ENCODE measurements at places on chromosomes 6 and 20.

- no peak for DNase-seq
Observed at GRCh38 chr6:52644253-52644652, 26.7 kb upstream of the TMEM14A start.

DNA sequence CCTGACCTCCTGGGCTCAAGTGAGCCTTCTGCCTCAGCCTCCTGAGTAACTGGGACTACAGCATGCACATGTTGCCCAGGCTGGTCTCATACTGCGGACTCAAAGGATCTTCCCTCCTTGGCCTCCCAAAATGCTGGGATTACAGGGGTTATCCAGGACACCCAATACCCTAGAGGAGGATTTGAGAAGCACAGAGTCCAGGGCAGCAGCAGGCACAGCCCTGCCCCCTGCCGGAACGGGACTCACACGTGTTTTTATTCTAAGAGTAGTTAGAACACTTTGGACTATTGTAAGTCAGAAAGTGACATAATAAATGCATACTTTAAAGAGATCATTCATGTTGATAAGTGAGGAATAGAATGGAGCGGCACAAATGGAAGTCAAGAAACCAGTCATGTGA lies 80.2 kb downstream of the C6orf118 start:
- DNase-seq = no peak

DNA sequence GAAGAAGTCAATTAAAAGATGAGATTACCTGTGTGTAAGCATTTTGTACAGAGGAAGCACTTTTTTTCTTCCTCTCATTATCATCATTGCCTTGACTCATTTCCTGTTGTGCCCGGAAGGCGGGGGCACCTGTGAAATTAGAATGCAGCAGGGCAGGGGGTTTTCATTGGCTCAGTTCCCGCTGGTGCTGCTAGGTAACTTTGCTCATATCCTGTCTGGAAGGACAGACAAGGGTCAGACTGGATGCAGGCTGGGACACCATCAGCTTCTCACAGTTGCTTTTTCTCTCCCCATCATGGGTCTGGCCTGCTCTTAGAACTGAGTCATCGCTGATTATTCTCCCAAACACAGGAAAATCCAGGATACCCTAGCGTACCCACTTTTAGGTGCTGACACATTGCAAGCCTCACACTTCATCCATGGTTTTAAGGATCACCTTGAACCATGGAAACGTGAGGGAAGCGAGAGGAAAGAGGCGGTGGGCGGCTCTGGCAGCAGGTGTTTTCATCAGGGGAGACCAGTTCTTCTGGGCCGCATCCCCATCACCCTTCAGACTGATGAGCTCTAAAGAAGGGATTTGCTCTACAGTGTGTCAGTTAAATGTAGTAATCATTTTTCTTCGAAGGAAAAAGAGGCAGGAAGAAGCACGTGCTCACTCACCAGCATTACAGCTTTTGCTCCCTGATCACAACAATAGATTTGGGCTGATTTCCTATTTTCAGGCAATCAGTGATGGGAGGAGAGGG lies 195.7 kb upstream of the SASH1 start:
- no peak for DNase-seq

DNA sequence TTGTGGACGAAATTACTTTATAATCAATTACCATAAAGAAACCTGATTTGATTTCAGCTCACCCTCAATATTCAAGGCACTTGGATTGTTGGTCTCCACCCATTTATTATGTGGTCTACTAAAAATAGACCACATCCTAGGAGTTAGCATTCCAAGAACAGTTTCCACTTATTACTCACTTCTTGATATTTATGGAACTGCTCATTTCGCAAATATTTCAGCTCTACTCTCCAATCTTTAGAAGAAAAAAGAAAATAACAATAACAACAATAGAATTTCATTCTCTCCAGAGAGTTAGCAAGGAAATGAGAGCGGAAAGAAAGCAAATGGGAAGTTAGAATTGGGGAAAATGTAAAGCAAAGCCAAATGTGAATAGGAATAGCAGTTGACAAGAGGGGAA lies 26.2 kb upstream of the HDAC2 start:
- no peak for DNase-seq

GRCh38 chr6:70636596-70636995 lies 31.1 kb upstream of the SMAP1 start:
- DNase-seq = no peak

- no peak for DNase-seq
Observed at GRCh38 chr6:41346441-41346840, 11.0 kb downstream of the NCR2 start.

DNA sequence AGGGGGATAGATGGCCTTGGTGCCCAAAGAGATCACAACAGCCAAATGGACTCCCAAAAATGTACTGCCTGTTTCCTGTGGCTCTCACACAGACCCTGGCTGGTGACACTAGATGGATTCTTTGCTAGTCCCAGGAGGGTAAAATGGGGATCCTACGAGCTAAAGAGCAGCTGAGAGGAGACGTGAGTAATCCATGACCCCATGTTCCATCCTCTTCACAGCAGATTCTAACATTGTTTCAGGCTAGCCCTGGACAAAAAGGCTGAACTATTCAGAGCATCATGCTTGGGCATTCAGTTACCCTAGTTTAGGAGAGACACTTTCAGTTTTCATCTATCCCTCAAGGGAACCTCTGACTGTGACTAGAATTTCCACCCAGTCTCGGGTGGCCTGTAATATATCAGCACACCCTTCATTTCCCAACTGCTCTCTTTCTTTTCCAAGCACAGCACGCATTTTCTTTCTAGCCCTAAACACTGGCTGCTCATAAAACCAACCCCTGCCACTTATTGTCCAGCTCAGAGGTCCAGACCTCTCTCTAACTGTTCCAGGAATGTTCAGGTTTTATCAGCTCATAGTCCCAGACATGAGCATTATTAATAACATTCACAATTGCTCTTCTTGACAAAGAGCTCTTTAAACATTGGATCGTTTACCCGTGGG lies 48.5 kb downstream of the SLC22A1 start:
- DNase-seq = no peak

DNA sequence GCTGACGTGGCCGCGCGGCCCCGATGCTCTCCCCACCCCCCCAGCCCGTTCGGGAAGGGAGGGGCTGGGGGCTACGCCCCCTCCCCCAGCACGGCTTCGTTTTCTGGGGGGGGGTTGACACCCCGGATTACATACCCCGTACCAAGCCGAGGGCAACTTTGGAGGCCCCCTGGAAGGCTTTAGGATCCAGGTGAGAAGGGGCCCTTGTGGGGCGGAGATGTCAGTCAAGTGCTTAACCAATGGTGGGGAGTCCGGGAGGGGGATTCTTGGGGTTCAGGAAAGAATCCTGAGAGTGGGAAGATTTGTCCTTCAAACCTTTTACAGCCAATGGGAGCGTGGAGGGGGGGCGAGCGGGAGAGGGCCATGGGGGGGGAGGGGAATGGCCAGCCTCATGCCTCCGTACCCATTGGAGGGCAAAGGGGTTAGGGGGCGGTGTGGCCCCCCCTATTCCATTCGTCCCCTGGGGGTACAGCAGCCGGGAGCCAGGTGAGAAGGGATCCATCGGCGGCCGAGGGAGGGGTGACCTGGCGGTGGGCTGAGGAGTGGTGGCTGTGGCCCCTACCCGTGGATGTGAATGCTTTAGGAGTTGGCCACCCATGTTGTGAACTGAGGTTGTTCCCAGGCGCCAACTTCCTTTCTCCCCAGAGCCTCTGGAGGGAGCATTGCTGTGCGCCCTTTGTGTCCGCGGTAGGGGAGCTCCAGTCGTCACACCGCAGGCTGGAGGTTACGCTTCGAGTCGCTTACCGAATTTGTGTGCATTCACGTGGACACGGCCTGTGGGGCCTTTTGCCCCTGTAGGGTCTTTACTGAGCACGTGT lies 682 bp downstream of the BRD2 start:
- peak; percentile 89 for DNase-seq

DNA sequence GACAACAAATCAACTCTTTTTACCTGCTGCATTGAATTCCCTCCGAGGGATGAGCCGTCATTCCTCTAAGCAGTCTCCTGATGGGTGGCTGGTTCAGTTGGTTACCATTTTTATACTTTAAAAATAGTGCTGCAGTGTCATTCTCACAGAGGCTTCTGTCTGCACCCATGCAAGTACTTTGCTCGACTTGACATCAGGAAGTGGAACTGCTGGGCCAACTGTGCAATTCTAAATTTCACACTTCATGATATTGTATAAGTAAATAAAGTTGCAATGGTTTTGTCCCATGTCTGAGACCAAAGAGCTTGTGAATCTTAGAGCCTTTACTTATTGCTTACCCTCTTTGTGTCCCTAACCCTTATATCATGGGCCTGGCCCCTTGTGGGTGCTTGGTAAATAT lies 2.5 kb downstream of the BTN3A1 start:
- DNase-seq = no peak

DNA sequence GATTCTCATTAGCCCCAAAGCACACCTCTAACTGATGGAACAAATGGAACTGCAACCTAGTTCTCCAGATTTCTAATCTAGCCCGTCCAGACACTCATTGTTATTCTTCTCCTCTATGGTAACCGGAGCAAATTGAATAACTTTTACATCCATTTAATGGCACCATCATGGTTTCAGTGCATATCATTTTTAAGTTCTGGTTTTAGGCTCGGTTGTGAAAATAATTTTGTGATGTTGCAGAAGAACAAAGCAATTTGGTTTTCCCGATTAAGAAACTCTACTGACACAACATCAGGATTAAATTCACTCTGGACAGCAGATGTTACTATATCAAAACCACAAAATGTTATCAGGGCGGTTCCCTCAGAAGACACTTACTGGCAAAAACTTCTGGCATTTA lies 42.5 kb upstream of the HBS1L start:
- no peak for DNase-seq

DNA sequence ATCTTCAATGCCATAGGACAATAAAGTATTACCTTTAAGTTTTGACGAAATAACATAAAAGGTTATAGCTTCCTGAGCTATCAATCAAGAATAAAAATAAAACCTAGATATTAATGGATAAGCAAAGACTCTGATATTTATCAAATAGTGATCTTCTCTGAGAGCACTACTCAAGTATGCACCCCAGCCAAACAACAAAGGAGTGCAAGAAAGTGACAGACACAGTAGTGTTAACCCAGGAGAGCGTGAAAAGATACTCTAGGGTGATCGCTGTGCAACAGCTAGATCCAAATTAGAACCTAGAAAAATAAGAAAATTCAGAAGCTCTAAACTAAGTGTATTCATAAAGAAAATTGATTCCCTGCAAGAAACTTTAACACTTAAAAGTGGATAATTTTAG lies 83.5 kb upstream of the CDYL start:
- no peak for DNase-seq

DNA sequence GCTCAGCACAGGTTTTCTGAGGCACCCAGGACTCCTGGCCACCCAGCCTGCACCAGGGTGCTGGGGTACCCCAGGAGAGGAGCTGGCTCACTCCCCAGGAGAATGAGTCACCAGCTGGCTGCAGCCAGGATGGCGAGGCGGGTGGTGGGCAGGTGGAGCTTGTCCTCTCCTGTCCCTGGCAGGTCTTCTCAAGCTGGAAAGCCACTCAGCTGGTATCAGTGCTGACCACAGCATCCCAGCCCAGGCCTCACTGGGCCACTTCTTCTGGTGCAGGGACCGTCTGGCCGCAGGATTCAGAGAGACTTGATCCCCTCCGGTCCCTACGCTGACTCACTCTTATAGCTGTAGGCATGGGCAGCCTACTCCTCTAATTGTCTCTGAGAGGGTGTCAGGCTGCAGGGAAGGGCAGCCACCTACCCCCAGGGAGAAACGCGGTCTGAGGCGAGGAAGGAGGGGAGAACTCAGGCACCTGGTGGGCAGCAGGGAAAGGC lies 22.2 kb downstream of the TFEB start:
- peak; percentile 87 for DNase-seq

DNA sequence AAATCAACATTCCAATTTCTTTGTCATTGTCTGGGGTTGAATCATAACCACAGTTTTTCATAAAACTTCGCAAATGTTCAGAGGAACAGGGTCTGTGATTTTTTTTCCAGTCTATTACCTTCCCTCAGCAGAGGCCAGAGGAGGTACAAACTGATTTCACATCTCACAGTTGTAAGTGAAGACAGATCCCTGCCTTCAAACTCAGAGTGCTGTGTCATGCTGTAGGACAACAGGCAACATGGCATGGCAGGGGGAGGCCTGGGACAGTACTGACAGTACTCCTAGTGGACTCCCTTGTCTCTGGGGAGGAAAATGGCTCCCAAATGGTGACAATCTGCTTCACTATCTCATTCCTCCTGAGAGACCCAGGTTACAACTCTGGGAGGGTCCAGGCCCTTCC lies 308.6 kb downstream of the CDC5L start:
- DNase-seq = no peak

- DNase-seq = no peak
Observed at GRCh38 chr6:125192610-125192930, 39.0 kb downstream of the TPD52L1 start.

DNA sequence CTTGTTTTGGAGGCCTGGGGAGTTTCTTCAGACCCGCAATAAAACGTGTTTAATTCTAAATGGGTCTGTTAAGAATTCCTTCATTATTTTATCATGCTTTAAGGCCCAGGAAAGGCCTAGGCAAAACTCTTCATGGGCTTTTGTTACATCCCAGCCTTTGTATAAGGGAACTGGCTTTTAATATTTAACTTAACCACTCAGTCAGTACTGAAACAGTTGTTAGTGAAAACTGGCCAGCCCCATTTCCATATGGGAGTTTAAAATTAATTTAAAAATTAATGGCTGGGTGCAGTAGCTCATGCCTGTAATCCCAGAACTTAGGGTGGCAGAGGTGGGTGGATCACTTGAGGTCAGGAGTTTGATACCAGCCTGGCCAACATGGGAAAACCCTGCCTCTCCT lies 213.2 kb upstream of the FKBP1C start:
- DNase-seq = no peak

- DNase-seq = no peak
Observed at GRCh38 chr20:61285152-61285645, 33.1 kb downstream of the CDH4 start.

- no peak for DNase-seq
Observed at GRCh38 chr6:42403831-42404230, 47.9 kb downstream of the TRERF1 start.

- no peak for DNase-seq
Observed at GRCh38 chr6:150078788-150079187, 9.9 kb upstream of the ULBP3 start.

DNA sequence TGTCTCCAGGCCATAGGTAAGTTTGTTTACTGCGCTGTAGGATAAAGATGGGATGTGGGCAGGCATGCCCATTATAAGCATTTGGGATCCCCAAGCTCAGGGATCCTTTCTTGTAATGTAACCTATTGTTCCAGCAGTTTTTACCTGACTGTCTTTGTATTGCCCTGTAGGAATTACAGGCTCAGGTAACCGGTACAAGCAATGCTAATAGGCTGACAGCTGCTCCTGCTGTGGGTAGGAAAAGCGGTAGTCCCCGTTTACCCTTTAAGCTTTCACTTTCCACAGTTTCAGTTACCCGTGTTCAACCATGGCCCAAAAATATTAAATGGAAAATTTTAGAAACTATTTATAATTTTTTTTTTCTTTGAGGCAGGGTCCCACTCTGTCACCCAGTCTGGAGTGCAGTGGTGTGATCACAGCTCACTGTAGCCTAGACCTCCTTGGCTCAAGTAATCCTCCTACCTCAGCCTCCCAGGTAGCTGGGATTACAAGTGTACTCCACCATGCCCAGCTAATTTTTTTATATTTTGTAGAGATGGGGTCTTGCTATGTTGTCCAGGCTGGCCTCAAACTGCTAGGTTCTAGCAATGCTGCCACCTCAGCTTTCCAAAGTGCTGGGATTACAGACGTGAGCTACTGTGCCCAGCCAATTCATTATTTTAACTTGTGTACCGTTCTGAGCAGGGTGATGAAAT lies 108.6 kb downstream of the CDYL start:
- no peak for DNase-seq

Data from upper lobe of right lung (tissue), 1 donor.